ENCODE measurements at places on chromosomes 12 and 14.
A peak's percentile ranks its signal among the peaks of the same experiment; 100 is the strongest.

- DNase-seq, result no peak
Measured at GRCh38 chr12:13171921-13172859, 24.3 kb upstream of the EMP1 start.

DNA sequence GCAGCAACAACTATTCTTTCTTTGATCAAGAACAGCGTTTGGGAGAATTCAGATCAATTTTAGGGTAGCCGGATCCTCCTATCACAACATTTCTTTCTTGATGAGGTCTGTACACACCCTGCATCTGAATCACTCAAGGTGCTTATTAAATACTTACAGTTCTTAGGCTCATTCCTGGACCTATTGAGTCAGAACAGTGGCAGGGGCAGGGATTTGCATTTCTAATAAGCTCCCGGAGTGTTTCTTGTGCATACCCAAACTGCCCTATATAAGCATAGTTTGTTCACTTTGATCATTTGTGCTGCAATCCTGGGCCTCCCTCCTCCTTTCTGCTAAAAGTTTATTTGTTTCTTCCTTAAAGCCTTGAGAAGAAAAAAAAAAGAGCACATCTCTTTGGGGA lies 80.5 kb upstream of the RPH3A start:
- no peak for DNase-seq

DNA sequence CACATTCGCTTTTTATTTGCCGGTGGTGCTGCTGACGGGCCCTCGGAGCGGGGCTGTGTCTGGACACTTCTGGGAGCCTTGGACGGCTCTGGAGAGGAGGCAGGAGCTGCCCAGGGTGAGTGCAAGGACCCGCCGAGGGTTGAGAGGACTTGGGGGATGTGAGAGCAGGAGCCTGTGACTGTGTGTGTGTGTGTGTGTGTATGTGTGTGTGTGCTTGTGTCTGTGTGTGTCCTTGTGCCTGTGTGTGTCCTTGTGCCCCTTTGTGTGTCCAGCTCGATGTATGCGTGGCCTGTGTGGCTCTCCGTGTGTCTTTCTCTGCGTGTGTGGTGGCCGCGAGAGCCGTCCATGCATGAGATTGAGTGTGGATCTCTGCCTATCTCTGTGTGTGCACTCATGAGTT lies 179.6 kb upstream of the MYL2 start:
- DNase-seq, result no peak

GRCh38 chr14:101857226-101857625 lies 95.7 kb downstream of the PPP2R5C start:
- no peak for DNase-seq

DNA sequence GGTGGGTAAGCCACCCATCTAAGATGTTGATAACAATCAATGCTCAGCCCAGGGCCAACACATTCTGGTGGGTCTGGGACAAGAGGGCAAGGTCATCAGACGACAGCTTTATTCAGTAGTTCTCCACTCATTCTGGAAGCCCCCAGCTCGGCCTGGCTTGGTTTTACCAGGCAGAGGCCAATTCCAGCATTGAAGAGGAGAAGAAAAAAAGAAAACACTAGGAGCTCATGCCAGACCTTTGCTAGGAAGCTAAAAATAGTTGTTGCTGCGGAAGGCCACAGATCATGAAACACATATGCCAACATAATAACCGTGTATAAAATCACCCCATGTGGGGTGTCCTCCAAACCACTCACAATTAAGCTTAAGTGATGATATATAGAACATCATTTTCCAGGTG lies 44.4 kb downstream of the CCDC60 start:
- DNase-seq, result no peak

GRCh38 chr12:41532072-41532471 lies 344.0 kb downstream of the PDZRN4 start:
- no peak for DNase-seq

DNA sequence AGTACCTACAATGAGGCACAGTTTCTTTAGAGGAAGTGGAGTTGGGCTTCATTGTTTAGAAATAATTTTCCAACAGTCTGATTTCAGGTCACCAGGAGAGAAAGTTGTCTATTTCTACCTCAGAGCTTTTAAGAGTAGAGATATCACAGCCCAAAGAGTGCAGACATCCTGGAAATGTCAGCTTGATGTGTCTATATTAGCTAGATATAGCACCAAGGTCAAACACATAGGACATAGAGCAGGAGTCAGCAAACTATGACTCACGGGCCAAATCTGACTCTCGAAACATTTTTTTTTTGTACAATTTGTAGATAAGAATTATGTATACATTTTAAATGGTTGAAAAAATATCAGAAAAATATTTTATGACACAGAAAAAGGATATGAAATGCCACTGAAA lies 53.7 kb downstream of the KCNC2 start:
- no peak for DNase-seq

DNA sequence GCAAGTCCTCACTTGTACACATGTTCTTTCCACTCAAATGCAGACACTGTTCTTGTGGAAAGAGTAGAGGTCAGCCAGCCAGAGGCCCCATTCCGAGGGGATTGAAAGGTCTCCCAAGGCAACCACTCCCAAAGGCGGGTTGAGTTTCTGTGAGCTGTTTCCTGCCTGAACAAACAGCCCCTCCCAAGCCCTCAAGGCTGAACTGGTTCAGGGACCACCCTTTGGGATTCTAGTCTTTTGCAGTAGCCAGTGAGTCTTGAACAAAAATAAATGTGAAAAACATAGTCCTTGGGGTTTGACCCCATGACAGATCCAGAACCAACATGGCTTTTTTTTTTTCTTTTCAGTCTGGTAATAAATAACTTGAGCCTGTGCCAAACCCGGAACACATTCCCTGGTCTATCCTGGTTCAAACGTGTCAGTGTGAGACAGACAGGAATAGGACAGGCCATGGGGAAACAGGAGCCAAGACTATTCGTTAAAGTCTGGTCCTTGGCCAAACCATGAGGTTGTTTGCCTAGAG lies 17.6 kb upstream of the STK38L start:
- DNase-seq, result no peak

- DNase-seq, result peak; percentile 69
Measured at GRCh38 chr14:60723116-60723906, 840 bp downstream of the SIX4 start.

DNA sequence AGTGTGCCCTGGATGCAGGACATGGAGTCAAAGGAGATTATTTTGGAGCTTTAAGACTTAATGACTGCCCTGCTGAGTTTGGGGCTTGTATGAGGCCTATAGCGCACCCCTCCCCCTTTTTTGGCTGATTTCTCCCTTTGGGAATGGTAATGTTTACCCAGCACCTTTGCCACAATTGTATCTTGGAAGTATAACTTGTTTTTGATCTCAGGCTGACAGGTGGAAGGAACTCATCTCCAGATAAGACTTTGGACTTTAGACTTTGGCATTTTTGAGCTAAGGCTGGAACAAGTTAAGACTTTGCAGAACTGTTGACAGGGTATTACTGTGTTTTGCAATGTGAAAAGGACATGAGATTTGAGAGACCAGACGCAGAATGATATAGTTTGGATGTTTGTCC lies 110.5 kb downstream of the DERA start:
- DNase-seq, result no peak
